ENCODE measurements at places on chromosomes 11 and 22. TPM values are rescaled to one million over a fixed set of nuclear protein-coding genes. Genes with fewer than 3 reads are reported as not detected.

GLB1L3 gene
- not detected for total RNA-seq

CD81 gene
- 302 TPM for total RNA-seq

NCR3LG1 gene
- 12.7 TPM for total RNA-seq

RHOD gene
- 7.6 TPM for total RNA-seq

CDC42EP1 gene
- total RNA-seq = 37.6 TPM

All from placental pericyte (primary cell).